ENCODE measurements at places on chromosomes 4 and X.

DNA sequence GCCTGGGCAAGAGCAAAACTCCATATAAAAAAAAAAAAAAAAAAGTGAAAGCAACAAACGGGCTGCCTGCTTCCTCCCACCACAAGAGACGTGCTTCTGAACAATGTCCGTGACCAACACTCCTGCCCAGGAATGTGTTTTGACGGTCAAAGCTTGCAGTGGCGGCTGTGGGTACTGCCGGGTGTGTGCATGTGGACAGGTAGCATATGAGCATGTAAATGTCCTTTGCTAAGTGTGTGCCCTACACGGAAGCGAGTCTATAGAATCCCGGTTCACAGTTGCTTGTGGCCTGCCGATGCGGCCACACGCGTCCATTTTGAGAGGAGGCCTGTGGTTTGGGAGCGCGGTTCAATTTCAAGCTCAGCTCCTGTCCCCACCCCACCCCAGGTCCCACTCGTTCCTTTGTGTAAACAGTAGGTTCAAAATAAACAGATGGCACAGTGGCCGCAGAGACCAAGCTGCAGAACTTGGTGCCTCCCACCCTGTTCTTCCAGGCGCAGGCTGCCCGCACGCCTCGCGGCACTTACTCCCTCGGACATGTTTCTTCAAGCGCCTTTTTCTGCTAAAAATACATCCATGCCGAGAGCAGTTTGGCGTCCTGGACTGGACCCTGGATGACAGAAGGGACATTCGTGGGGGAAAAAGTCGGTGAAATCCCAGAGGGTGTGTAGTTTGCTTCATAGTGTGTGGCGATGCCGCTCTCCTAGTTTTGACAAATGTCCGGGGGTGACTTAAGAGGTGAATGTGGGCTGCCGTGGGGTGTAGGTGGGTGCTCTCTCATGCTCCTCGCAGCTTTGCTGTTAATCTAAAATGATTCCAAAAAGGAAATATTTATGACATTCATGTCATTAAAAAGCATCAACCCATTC lies 11.5 kb upstream of the NKX1-1 start:
- DNase-seq, result no peak

GRCh38 chr4:53088152-53088551 lies 226.0 kb downstream of the RASL11B start:
- DNase-seq, result no peak

GRCh38 chrX:118718737-118719136 lies 8.7 kb upstream of the IL13RA1 start:
- DNase-seq, result no peak

- no peak for DNase-seq
Observed at GRCh38 chr4:13907255-13907751, 279.8 kb upstream of the BOD1L1 start.

- no peak for DNase-seq
Observed at GRCh38 chr4:10077483-10078335, 38.9 kb downstream of the WDR1 start.

GRCh38 chr4:16775411-16776154 lies 122.9 kb downstream of the LDB2 start:
- DNase-seq, result no peak

GRCh38 chr4:147760176-147760575 lies 28.3 kb downstream of the ARHGAP10 start:
- no peak for DNase-seq

DNA sequence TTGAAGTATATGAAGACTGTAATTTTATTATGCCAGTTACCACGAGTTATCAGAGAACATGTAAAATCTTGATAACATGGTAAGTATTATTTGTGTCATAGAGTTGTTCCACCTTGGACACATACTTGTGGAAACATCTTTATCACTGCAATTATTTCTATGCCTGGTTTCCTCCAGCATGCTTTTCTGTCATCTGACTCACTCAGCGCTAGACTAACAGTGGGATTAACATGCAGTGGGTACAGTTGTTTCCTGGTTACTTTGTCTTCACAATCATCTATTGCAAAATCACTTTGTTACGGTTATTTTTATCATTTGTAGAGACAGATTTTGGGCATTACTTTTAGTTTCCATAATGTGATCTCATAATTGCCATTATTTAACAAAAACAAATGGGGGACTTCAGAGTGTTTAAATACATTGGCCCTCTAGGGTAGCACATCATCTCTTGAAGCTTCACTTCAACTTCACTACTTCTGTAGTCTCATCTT lies at the start of gene STATH:
Gene STATH (plus strand): TSS at position 441 of the 491 bp plus-strand sequence. CDS start 2,472 bp downstream, outside the sequence.
- no peak for DNase-seq

GRCh38 chr4:7868892-7869471 lies 70.7 kb downstream of the AFAP1 start:
- DNase-seq, result no peak
